CD4-positive, CD25-positive, alpha-beta regulatory T cell (primary cell): ENCODE measurements at places on chromosomes 2 and 18. TPM values are rescaled to one million over a fixed set of nuclear protein-coding genes. Genes with fewer than 3 reads are reported as not detected.

- H3K36me3 ChIP-seq = no peaks in the 10 kb centered on the region
- H3K4me3 ChIP-seq = peak overlapping the region; percentile 78
- H3K4me1 ChIP-seq = peaks cover 41% of the 10 kb centered on the region
- DNase-seq = no peak
Measured at GRCh38 chr2:162072976-162073887, 783 bp downstream of the DPP4 start.

GRCh38 chr2:191476901-191477300, 201.0 kb upstream of the NABP1 start:
- no peak overlapping the region for H3K27ac ChIP-seq
- DNase-seq = no peak
- H3K4me1 ChIP-seq = no peaks in the 10 kb centered on the region
- no peak overlapping the region for H3K4me3 ChIP-seq
- no peaks in the 10 kb centered on the region for H3K27me3 ChIP-seq

- H3K27ac ChIP-seq = no peak overlapping the region
- H3K4me1 ChIP-seq = no peaks in the 10 kb centered on the region
- H3K4me3 ChIP-seq = no peak overlapping the region
Measured at GRCh38 chr18:75054611-75055010, 154.3 kb downstream of the PTGR3 start.

DNA sequence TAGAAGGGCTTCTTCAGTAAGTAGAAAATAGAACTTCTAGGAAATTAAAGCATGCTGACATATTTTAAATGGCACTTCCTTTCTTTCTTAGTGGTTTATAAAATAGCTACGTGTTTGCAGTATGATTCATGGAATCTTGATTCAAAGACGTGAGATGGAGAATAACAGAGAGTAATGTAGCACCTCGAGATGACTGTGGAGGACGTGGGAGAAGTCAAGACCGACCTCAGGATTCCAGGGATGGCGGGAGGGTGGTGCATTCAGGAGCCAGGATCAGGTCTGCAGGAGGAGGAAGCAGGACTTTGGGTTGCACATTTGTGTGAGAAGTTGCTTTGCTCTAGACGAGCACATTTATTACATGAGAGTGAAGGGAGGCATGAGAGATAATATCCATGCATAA, 56.0 kb downstream of the DCDC2C start:
- no peak for DNase-seq
- no peak overlapping the region for H3K27ac ChIP-seq
- no peak overlapping the region for H3K4me3 ChIP-seq
- peaks cover 4% of the 10 kb centered on the region for H3K27me3 ChIP-seq

DNA sequence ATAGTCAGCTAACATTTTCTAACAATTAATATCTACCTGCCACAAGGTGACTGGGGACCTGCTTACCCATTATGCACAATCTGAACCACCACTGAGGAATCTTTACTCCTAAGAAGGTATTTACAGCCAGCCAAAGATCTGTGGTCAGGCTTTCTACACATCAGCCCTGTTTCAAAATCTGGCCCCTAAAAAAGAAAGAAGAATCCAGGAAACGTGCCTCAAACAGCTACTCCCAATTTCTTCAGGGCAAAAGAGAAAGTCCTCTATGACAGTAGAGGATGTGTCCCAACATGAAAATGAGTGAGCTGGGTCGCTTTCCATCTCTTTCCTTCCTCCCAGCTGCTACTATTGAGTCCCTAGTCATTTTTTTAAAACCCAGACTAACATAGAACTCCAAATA, 79.5 kb downstream of the EPB41L3 start:
- H3K27ac ChIP-seq = no peak overlapping the region
- no peaks in the 10 kb centered on the region for H3K27me3 ChIP-seq
- no peaks in the 10 kb centered on the region for H3K4me1 ChIP-seq
- no peak for DNase-seq
- H3K4me3 ChIP-seq = no peak overlapping the region

- no peak for DNase-seq
- H3K4me3 ChIP-seq = no peak overlapping the region
- H3K4me1 ChIP-seq = no peaks in the 10 kb centered on the region
- H3K27me3 ChIP-seq = no peaks in the 10 kb centered on the region
Measured at GRCh38 chr2:100878000-100878791, 58.3 kb downstream of the NPAS2 start.

DNA sequence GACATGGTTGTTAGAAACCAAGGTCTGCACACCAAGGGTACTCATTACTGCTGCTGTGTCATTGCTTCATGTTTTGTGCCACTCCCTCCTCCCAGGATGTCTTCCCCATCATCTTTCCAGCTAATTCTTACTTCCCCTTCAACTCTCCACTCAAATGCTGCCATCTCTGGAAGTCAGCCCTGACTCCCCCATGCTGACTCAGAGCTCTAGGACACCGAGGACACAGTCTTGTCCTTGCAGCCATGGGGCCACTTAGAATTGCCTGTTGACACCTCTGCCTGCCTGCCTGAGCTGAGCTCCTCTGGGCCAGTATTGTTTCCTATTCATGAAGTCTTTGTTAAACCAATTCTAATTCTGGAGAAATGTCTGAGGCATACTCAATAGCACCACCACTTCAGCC, 100.2 kb downstream of the GYPC start:
- no peak overlapping the region for H3K27ac ChIP-seq
- peaks cover under 1% of the 10 kb centered on the region for H3K4me1 ChIP-seq
- no peaks in the 10 kb centered on the region for H3K36me3 ChIP-seq
- DNase-seq = no peak
- H3K27me3 ChIP-seq = no peaks in the 10 kb centered on the region

- H3K36me3 ChIP-seq = peaks cover 5% of the 10 kb centered on the region
- H3K4me1 ChIP-seq = peaks cover 100% of the 10 kb centered on the region
- DNase-seq = peak; percentile 61
- H3K27me3 ChIP-seq = no peaks in the 10 kb centered on the region
Measured at GRCh38 chr2:68767031-68767961, 32.7 kb downstream of the ARHGAP25 start.

GRCh38 chr2:71965530-71965929, 182.1 kb downstream of the CYP26B1 start:
- H3K4me1 ChIP-seq = no peaks in the 10 kb centered on the region
- H3K4me3 ChIP-seq = no peak overlapping the region
- no peak for DNase-seq
- H3K27ac ChIP-seq = no peak overlapping the region
- peaks cover 3% of the 10 kb centered on the region for H3K27me3 ChIP-seq

DNA sequence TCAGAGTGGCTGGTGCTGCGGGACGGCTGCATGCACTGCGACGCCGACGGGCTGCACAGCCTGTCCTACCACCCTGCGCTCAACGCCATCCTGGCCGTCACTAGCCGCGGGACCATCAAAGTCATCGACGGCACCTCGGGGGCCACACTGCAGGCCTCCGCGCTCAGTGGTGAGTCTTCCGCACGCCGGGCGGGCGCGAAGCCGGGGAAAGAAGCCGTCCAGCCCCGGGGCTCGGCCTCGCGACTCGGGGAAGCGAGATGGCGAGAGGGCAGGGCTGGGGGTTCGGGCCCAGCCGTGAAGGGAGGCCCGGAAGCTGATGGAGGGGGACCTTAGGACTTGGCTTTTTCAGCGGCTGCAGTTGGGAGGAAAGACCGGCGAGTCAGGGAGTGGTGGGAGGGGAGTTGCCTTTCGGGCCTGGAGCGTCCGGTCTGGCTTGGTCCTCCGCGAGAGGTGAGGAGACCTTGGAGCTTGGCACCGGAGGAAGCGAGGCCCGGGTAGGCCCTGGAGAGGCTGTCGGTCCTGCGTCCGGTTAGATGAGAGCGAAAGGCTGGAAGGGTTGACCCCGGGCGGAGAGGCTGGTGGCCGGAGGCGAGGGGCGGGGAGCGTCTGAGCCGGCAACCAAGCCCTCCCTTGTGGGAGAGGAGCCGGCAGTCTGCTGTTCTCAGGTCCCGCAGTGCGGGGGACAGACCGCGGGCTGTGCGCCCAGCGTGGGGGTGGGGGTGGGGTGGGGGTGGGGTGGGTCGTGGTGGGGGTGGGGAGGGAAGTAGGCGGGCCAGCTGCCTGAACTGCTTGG, 691 bp downstream of the BIRC6 start:
- peak overlapping the region; percentile 85 for H3K27ac ChIP-seq
- H3K4me3 ChIP-seq = peak overlapping the region; percentile 90
- no peaks in the 10 kb centered on the region for H3K36me3 ChIP-seq
- H3K4me1 ChIP-seq = peaks cover 25% of the 10 kb centered on the region
- DNase-seq = no peak

DNA sequence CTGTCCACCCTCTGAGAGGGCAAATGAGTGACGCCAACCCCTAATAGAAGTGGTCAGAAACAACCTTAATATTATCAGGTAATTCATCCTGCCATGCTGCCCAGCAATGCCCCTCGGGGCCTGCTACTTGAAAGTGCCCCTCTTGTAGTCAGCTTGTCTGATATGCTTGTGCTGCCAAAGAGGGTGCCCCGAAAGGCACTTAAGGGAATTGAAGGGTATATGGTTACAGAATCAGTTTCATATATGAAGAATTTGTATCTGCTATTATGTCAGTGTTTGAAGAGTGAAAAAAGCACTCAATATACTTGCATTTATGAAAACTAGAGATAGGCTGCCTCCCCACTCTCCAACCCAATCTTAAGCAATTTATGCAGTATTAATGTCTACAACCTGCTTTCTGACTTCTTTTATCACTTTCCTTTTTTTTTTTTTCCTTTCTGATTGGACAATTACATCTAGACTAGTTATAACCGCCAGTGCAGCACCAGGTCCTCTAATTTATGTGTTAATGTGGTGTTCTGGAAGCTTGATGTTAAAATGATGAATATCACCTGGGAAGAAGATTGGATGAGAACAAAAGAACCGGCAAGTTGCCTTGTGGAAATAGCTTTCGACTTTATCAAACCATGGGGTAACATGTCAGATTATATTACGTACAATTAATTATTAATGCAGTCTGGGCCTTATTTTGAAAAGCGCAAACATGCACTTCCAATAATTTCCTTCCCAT, 646.9 kb upstream of the ACVR2A start:
- H3K4me3 ChIP-seq = no peak overlapping the region
- no peak overlapping the region for H3K27ac ChIP-seq
- H3K4me1 ChIP-seq = no peaks in the 10 kb centered on the region
- H3K27me3 ChIP-seq = no peaks in the 10 kb centered on the region
- DNase-seq = no peak

GRCh38 chr2:171086352-171087290, 74.1 kb downstream of the TLK1 start:
- peaks cover 57% of the 10 kb centered on the region for H3K4me1 ChIP-seq
- H3K27ac ChIP-seq = peak overlapping the region; percentile 68
- peak overlapping the region; percentile 83 for H3K4me3 ChIP-seq
- peak; percentile 64 for DNase-seq

GRCh38 chr2:74921236-74921736, 37.2 kb upstream of the POLE4 start:
- no peaks in the 10 kb centered on the region for H3K36me3 ChIP-seq
- H3K27me3 ChIP-seq = peaks cover 3% of the 10 kb centered on the region
- no peak for DNase-seq
- no peak overlapping the region for H3K27ac ChIP-seq

Gene CDCA7
- total RNA-seq = 12.9 TPM

Gene GREB1
- 0.35 TPM for total RNA-seq

Gene AFF3
- 10.1 TPM for total RNA-seq

Gene ARHGAP25
- 142 TPM for total RNA-seq

Gene TEX44
- total RNA-seq = not detected

Gene GPR35
- 11.0 TPM for total RNA-seq

Gene LHCGR
- total RNA-seq = not detected

Gene CD8B2
- total RNA-seq = not detected

Gene GPR45
- not detected for total RNA-seq

Gene OTOS
- not detected for total RNA-seq
